ENCODE measurements at places on chromosomes 5 and 9.

GRCh38 chr5:150491876-150492275 is 16.1 kb upstream of the NDST1 start:
- no peak for DNase-seq

DNA sequence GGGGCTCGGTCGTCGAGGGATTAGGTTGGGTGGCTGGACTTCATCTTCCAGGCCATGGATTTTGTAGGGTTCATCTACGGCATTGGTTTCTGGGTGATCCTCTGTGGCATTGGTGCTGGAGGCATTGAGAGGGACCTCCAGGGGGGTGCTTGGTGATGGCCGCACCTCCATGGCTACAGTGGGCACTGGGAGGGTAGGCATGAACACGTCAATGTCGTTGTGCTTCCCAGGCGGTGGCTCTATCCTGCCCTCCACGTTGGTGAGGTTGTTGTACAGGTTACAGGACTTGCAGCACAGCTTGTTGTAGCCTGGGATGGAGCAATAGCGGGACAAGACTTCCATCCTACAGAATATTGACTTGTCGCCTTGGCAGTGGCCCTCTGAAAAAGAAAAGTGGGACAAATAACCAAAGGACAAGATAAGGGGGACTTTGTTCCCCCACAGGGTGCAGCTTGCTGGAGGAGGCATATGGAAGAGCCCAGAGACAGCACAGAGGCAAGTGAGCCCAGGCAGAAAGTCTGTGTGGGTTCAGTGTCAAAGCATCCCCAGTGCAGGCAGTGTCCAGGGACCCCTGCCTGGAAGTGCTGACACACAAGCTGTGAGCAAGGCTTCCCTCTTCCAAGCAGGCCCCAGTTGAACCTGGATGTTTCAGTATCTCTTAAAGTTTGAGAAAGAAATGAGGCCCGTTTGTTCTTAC is 53.9 kb downstream of the ZNF354C start:
- no peak for DNase-seq

- no peak for DNase-seq
These were observed 43.6 kb downstream of the GADD45G start for GRCh38 chr9:89648247-89649000.

DNA sequence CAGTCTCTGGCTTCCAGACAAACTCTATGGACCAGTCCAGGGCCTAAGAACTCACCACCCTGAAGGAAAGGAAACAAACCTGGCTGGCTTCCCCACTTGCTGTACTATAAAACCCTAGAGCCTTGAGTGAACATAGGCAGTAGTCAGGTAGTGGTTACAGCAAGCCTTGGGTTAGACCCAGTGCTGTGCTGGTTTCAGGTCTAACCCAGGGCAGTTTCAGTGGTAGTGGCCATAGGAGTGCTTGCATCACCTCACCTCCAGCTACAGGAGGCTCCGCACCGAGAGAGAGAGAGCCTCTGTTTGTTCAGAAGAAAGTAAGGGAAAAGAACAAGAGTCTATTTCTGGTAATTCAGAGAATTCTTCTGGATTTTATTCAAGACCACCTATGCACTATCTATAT is 714.1 kb upstream of the CDH10 start:
- DNase-seq: no peak

DNA sequence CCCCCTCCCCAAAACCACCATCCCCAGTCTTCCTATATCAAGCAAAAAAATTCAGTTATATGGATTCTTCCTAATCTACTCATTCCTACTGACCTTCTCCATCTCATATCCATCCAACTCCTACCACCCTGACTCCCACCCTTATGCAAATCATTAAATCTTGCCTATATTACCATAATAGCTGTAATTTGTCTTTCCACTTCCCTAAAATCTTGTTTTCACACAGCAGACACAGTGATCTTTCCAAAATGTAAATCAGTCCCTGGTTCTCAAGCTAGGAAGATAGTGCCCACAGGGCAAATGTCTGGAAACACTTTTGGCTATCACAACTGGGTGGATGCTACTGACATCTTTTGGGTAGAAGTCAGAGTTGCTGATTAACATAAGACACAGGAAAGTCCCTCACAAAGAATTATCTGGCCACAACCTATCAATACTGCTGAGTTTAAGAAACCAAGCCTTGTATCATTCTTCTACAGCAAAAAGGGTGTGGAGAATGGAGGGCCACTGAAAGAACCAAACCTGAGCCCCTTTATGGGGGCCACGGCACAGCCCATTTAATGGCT is 1.4 kb downstream of the SRA1 start:
- no peak for DNase-seq

DNA sequence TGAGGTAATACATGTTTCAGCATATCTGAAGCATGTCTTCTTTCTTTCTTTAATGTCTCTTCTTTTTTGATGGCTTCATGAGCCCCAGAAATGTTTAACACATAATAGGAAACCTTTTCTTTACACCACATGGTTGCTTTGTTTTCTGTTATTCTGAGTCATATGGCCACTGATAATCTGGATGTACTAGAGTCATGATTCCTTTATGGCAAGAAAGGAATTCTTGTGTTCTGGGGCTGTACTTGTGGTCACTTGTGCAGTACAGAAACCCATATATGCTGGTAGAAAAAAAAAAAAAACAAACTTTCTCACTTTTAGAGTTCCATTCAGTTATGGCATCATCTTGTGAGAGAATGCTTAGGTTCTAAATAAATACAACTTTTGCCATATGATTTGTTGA is 1669.3 kb upstream of the CDH9 start:
- DNase-seq: peak; percentile 18

Data from fibroblast of upper back skin (primary cell).